Large intestine (tissue), 12 donors: ENCODE measurements at places on chromosomes 11 and 22.

- H3K4me3 ChIP-seq, result peak overlapping the region; percentile 98
- H3K27me3 ChIP-seq, result no peaks in the 10 kb centered on the region
- peaks cover 45% of the 10 kb centered on the region for H3K4me1 ChIP-seq
Measured at GRCh38 chr11:64227405-64227956, 1.4 kb downstream of the NUDT22 start.

- no peak for DNase-seq
- no peak overlapping the region for H3K4me3 ChIP-seq
- H3K27me3 ChIP-seq, result peaks cover 3% of the 10 kb centered on the region
- H3K36me3 ChIP-seq, result no peaks in the 10 kb centered on the region
- H3K27ac ChIP-seq, result no peak overlapping the region
Measured at GRCh38 chr11:113417428-113417827, 29.8 kb downstream of the ANKK1 start.

- H3K4me3 ChIP-seq, result no peak overlapping the region
- no peak for DNase-seq
- no peaks in the 10 kb centered on the region for H3K27me3 ChIP-seq
- H3K36me3 ChIP-seq, result no peaks in the 10 kb centered on the region
- no peak overlapping the region for H3K27ac ChIP-seq
Measured at GRCh38 chr11:114034956-114035355, 24.6 kb upstream of the ZBTB16 start.

GRCh38 chr11:65571940-65572339, 398 bp upstream of the FAM89B start:
- peak overlapping the region; percentile 54 for H3K27ac ChIP-seq
- H3K27me3 ChIP-seq, result no peaks in the 10 kb centered on the region
- peak overlapping the region; percentile 46 for H3K4me3 ChIP-seq
- peak; percentile 68 for DNase-seq
- H3K4me1 ChIP-seq, result peaks cover 55% of the 10 kb centered on the region

GRCh38 chr22:19756288-19757128, 4.1 kb upstream of the TBX1 start:
- peaks cover 4% of the 10 kb centered on the region for H3K4me1 ChIP-seq
- H3K4me3 ChIP-seq, result no peak overlapping the region
- no peaks in the 10 kb centered on the region for H3K36me3 ChIP-seq
- peak; percentile 23 for DNase-seq
- peaks cover 91% of the 10 kb centered on the region for H3K27me3 ChIP-seq

DNA sequence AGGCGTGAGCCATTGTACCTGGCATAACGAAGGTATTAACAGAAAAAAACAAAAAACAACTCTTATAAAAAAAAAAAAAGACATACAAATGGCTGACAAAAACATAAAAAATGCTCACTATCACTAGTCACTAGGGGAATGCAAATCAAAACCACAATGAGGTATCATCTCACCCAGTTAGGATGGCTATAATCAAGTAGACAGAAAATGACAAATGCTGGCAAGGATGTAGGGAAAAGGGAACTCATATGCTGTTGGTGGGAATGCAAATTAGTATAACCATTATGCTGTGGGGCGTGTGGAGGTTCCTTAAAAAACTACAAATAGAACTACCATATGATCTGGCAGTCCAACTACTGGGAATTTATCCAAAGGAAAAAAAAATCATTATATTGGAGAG, 17.0 kb downstream of the THY1 start:
- H3K4me3 ChIP-seq, result no peak overlapping the region
- H3K27me3 ChIP-seq, result no peaks in the 10 kb centered on the region
- H3K36me3 ChIP-seq, result no peaks in the 10 kb centered on the region
- peaks cover 16% of the 10 kb centered on the region for H3K4me1 ChIP-seq
- no peak for DNase-seq
- no peak overlapping the region for H3K27ac ChIP-seq

DNA sequence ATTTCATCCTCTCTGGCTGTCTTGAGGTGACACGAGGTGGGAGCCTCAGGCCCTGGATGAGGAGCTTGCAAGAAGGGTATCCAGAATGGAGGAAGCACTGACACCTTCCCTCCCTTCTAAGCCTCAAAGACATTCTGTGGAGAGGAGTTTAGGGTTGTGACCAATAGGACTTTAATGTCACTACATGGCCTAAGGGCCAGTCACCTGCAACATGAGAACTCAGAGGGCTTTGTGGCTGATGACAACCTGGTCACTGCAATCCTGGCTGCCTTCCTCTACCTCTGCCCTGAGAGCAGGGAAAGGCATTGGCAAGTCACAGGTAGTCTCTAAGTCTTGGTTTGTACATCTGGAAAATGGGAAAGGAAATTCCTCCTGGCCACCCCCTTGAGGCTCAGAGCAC, 33.7 kb downstream of the PISD start:
- no peak overlapping the region for H3K27ac ChIP-seq
- no peak overlapping the region for H3K4me3 ChIP-seq
- peaks cover 24% of the 10 kb centered on the region for H3K36me3 ChIP-seq
- H3K4me1 ChIP-seq, result peaks cover 57% of the 10 kb centered on the region
- H3K27me3 ChIP-seq, result no peaks in the 10 kb centered on the region
- no peak for DNase-seq

DNA sequence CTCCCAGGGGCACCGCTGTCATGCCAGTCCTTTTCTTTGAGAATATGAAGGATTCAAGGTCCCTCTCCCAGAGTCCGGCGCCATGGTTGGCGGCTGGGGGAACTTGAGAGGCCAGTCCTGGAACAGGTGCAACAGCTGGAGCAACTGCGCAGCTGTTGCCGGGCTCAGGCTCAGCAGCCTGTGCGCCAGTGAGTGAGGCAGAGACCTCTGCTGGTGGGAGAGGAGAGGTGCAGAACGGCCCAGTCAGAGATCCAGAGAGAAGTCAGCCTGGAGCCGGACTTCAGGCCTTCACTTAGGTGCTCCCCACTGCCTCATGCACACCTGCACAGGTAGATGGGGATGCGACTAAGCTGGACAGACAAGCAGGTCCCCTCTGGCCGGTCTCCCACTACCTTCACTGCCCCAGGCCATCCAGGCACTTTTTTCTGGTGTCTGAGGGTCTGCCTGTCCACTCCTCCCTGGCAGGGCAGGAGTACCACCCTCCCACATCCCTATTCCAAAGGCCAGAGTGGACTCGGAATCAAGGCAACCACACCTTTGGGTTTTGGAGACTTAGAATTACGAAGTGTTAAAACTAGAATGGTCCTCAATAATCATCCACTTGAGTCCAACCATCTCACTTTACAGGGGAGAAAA, 4.6 kb downstream of the CHRDL2 start:
- H3K36me3 ChIP-seq, result no peaks in the 10 kb centered on the region
- peak; percentile 71 for DNase-seq
- H3K27ac ChIP-seq, result no peak overlapping the region
- H3K4me3 ChIP-seq, result no peak overlapping the region

DNA sequence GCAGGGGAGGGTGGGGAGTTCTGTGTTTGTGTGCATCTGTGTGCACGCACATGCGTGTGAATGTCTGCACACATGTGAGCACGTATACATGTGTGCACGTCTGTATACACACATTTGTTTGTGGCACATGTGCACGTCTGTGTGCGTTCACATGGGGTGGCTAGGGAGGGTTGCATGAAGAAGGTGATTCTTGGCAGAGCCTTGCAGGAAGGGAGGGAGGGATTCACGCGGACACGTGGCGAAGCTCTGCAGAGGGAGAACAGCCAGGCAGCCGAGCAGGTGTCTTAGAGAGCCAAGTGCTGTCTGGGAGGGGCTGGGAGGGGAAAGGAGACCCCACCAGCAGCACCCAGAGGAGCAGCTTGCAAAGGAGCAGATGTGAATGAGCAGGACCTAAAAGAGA, 372.1 kb downstream of the BRD1 start:
- DNase-seq, result no peak
- H3K4me3 ChIP-seq, result no peak overlapping the region
- H3K27me3 ChIP-seq, result peaks cover 21% of the 10 kb centered on the region
- no peak overlapping the region for H3K27ac ChIP-seq
- H3K4me1 ChIP-seq, result no peaks in the 10 kb centered on the region

- H3K4me1 ChIP-seq, result no peaks in the 10 kb centered on the region
- no peaks in the 10 kb centered on the region for H3K27me3 ChIP-seq
- DNase-seq, result no peak
- no peaks in the 10 kb centered on the region for H3K36me3 ChIP-seq
- H3K27ac ChIP-seq, result no peak overlapping the region
Measured at GRCh38 chr11:21866781-21867180, 326.1 kb upstream of the ANO5 start.

- no peak overlapping the region for H3K27ac ChIP-seq
- no peaks in the 10 kb centered on the region for H3K27me3 ChIP-seq
- H3K4me3 ChIP-seq, result no peak overlapping the region
- no peaks in the 10 kb centered on the region for H3K36me3 ChIP-seq
- DNase-seq, result no peak
- no peaks in the 10 kb centered on the region for H3K4me1 ChIP-seq
Measured at GRCh38 chr11:60316317-60316716, 10.7 kb upstream of the MS4A6E start.

GRCh38 chr22:30014244-30014643, 66.0 kb upstream of the HORMAD2 start:
- no peaks in the 10 kb centered on the region for H3K4me1 ChIP-seq

DNA sequence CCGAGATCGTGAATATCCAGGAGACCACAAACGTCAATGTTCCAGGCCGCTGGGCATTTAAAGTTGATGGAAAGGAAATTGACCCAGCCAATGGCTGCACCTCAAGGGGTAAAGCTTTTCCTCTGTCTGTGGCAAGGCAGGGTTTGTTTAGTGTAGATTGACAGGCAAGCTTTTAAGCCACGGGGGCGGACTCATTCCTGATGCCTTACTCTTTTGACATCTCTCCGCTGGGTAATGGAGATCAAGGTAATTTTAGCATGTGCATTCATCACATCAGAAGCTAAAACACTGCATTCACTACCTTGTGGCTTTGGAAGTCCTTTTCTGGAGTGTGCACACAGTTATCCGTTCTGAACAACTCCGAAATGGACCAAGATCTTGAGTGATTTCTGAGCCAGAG, 12.6 kb downstream of the TECTA start:
- H3K4me1 ChIP-seq, result no peaks in the 10 kb centered on the region
- no peak overlapping the region for H3K4me3 ChIP-seq
- no peak for DNase-seq
- peaks cover 3% of the 10 kb centered on the region for H3K27me3 ChIP-seq

DNA sequence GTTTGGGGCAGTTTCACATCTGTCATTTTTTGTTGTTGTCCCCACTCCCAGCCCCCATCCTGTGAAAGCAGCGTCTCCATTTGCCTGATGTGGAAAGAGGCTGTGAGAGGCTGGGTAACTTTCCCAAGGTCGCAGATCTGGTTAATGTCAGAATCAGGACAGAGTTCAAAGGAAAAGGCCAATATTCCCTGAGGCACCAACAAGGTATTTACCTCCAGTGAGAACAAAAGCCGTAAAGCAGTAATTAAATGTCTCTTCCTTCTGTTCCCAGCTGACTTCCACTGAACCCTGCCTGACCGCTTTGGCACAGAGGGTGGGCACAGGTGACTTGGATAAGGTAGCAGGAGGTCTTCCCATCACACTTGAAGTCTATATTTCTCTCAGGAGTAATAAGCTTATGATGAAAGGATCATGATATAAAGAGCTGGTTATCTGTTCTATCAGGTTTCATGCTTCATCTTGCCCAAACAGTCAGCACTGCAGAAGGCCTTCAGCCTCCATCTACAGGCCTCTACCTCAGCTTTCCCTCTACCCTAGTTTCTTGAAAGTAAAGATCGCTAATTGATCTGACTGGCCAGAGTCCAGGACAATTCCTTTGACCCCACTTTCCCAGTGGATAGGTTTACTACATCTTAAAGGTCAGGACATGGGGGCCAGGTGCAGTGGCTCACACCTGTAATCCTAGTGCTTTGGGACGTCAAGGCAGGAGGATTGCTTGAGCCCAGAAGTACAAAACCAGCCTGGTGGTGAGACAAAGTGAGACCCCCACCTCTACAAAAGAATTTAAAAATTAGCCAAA, 9.4 kb downstream of the C11orf91 start:
- H3K36me3 ChIP-seq, result no peaks in the 10 kb centered on the region
- DNase-seq, result peak; percentile 64
- peak overlapping the region; percentile 17 for H3K27ac ChIP-seq
- H3K27me3 ChIP-seq, result no peaks in the 10 kb centered on the region
- H3K4me1 ChIP-seq, result peaks cover 22% of the 10 kb centered on the region

DNA sequence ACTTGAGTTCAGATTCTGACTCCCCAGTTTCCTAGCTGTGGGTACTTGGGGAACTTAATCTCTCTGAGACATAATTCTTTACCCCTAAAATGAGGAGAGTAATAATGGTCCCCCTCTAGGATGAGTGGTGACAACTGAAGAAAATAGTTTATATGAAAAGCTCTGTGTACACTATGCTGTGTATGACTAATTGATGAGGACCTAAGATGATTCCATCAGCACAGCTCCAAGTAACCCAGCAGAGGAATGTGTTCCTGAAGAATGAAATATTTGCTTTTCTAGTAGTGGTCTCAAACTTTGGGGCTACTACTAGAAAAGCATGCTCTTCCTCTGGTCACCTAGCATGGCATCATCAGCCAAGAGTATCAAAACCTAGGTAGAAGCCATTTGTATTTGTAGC, 217.3 kb upstream of the NARS2 start:
- H3K27ac ChIP-seq, result no peak overlapping the region
- H3K4me1 ChIP-seq, result no peaks in the 10 kb centered on the region
- H3K4me3 ChIP-seq, result no peak overlapping the region

DNA sequence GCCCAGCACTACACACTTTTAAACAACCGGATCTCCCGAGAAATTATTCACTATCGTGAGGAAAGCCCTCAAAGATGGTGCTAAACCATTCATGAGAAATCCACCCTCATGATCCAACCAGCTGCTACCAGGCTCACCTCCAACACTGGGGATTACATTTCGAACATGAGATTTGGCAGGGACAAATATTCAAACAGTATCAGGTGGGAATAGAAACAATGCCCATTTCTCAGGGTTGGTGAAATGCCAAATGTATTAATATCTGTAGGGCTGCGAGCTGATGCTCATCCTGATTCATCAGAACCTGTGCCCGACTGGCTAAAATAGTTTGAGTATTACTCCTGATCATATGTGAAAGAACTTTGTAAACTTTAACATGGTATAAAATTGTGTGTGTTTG, 15.8 kb upstream of the PTPRJ start:
- DNase-seq, result no peak
- H3K4me1 ChIP-seq, result peaks cover 3% of the 10 kb centered on the region
- no peak overlapping the region for H3K27ac ChIP-seq
- no peak overlapping the region for H3K4me3 ChIP-seq
- no peaks in the 10 kb centered on the region for H3K36me3 ChIP-seq
- H3K27me3 ChIP-seq, result no peaks in the 10 kb centered on the region

- no peak for DNase-seq
- no peaks in the 10 kb centered on the region for H3K36me3 ChIP-seq
- H3K27ac ChIP-seq, result no peak overlapping the region
- H3K4me1 ChIP-seq, result no peaks in the 10 kb centered on the region
- no peak overlapping the region for H3K4me3 ChIP-seq
Measured at GRCh38 chr11:111220721-111221120, 24.8 kb upstream of the POU2AF2 start.

GRCh38 chr11:121241343-121242211, 51.0 kb upstream of the SC5D start:
- no peak overlapping the region for H3K4me3 ChIP-seq
- no peak for DNase-seq
- no peaks in the 10 kb centered on the region for H3K36me3 ChIP-seq
- H3K4me1 ChIP-seq, result no peaks in the 10 kb centered on the region

GRCh38 chr11:86458294-86459001, 83.8 kb downstream of the CCDC81 start:
- no peak overlapping the region for H3K4me3 ChIP-seq
- H3K4me1 ChIP-seq, result no peaks in the 10 kb centered on the region
- peaks cover 2% of the 10 kb centered on the region for H3K36me3 ChIP-seq
- no peak overlapping the region for H3K27ac ChIP-seq
- H3K27me3 ChIP-seq, result no peaks in the 10 kb centered on the region
- DNase-seq, result no peak

GRCh38 chr11:425301-425700, 10.5 kb upstream of the SIGIRR start:
- peaks cover 10% of the 10 kb centered on the region for H3K4me1 ChIP-seq
- peaks cover 30% of the 10 kb centered on the region for H3K36me3 ChIP-seq
- no peak overlapping the region for H3K4me3 ChIP-seq
- no peaks in the 10 kb centered on the region for H3K27me3 ChIP-seq
